ENCODE measurements at places on chromosomes 13 and 19.

DNA sequence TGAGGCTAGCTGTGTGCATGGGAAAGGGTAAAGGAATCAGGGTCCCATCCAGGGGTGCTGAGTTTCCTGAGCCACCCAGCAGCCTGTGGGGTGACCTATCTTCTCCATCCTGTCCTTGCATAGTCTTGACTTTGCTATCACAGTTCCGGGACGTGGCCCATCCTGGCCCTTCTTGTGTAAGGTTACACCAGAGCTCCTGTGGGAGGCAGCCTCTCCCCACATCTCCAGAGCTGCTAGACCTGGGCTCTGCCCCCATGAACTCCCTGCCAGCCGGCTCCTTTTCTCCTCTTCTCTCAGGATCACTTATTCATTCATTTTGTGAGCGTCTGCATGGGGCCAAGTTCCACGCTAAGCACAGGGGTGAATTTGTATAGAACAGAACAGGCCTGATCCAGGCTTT, 238.9 kb downstream of the TSHZ3 start:
- DNase-seq: peak; percentile 39

- DNase-seq: peak; percentile 87
These were observed 982 bp upstream of the DACT3 start for GRCh38 chr19:46661735-46662592.

GRCh38 chr13:107301724-107302374, 733.9 kb upstream of the ARGLU1 start:
- no peak for DNase-seq

DNA sequence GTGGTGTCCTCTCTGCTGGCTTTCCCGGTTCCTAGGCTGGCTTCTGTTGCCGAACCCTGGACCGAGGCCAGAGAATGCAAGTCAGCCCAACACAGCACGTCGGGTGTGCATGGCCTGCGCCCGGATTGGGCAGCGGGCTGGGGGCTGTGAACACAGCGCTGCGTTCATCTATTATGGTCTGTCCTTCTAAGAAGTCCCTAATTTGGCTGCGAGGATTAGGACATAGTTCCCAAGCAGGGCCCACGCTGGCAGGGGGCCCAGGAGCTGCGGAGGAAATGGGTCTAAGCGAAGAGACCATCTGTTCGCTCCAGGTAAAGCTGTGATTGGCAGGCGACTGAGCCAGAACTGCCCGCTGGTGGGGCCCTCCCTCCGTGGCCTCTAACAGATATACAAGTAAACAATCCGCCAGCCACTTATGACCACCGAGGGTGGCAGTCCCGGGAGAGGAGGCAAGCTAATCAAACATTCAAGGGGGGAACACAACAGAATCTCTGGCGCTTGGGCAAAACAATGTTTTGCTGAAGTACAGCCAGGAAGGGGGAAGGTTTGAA, 6.0 kb downstream of the SYCE2 start:
- DNase-seq: peak; percentile 73

DNA sequence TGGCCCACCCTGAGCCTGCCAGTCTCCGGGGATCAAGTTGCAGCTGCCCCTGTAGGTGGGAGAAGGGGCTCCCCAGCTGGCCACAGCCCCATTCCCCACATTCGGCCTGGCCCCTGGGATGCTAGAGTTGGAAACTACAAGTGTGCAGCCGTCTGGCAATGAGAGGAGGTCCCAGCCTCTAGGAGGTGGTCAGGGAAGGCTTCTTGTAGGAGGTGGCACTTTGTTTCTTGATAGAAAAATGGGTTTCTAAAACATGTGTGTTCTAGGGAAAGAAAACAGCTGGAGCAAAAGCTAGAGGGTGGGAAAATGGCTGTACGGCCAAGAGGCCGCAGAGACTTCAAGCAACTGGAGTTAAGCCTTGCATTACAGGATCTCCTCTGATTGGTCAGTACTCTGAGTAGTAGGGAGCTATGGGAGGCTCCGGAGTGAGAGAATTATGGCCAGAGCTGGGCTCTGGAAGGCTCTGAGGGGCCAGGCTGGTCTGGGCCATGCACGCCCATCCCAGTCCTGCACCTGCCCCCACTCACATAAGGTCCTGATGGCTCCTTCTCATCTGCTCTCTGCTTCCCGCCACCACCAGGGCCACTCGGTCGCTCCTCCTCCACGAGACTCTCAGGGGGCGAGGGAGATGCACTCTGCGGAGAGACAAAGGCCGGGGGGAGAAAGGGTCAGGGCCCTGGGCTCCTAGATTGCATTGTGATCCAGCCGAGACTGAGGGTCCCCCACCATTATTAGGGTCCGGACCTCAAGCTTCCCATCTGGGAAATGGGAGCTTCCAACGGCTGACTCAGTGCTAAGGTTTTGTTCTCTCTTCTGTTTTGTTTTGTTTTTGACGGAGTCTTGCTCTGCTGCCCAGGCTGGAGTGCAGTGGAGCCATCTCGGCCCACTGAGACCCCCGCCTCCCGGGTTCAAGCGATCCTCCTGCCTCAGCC, 13.7 kb downstream of the TLE2 start:
- DNase-seq: no peak

DNA sequence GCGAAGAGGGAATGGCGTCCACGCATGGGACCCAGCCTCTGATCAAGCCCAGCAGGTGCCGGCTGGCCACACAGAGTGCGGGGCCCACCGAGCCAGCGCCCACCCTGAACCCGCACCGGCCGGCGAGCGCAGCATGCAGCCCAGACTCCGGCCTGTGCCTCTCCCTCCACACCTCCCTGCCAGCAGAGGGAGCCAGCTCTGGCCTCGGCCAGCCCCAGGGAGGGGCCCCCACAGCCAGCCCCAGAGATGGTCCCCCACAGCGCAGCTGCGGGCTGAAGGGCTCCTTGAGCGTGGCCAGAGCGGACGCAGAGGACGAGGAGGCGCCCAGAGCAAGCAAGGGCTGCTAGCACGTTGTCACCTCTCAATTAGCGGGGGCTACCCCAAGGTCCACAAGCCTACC, 904.5 kb downstream of the SLITRK6 start:
- DNase-seq: no peak

- DNase-seq: no peak
These were observed 59.5 kb upstream of the FGF14 start for GRCh38 chr13:102461302-102461701.

DNA sequence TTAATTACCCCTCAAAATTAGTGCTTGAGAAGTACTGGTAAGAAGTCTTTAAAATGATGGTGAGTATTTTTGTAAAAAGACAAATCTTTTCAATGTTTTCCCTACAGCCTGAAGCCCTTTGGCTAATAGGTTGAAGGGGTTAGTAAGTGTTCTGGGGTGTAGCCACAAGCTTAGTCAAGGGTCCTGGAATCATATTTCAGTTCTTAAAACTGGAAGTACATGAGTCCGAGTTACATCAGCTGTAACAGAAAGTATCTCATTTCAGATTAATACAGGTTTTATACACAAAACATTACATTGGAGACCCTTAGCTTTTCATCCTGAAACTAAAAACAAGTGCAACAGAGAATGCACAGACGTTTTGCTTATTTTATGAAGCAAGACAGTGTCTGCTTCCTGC, 52.7 kb upstream of the TEX29 start:
- DNase-seq: peak; percentile 22

DNA sequence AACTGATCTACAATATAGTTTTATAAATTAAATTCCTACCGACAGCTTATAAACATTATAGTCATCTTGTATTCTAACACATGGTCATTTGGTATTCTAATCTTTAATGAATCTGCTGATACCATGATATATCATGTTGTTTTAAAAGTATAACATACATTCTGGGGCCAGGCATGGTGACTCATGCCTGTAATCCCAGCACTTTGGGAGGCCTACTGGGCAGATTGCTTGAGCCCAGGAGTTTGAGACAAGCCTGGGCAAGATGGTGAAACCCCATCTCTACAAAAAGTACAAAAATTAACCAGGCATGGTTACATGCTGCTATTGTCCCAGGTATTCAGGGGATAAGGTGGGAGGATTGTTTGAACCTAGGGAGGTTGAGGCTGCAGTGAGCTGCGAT, 3.1 kb downstream of the ZNF383 start:
- no peak for DNase-seq

GRCh38 chr19:13505164-13505695, 1.0 kb downstream of the CACNA1A start:
- no peak for DNase-seq

- DNase-seq: peak; percentile 37
These were observed 62.4 kb upstream of the XPO4 start for GRCh38 chr13:20964904-20965303.

- DNase-seq: no peak
These were observed 660 bp downstream of the CIC start for GRCh38 chr19:42269478-42270345.

DNA sequence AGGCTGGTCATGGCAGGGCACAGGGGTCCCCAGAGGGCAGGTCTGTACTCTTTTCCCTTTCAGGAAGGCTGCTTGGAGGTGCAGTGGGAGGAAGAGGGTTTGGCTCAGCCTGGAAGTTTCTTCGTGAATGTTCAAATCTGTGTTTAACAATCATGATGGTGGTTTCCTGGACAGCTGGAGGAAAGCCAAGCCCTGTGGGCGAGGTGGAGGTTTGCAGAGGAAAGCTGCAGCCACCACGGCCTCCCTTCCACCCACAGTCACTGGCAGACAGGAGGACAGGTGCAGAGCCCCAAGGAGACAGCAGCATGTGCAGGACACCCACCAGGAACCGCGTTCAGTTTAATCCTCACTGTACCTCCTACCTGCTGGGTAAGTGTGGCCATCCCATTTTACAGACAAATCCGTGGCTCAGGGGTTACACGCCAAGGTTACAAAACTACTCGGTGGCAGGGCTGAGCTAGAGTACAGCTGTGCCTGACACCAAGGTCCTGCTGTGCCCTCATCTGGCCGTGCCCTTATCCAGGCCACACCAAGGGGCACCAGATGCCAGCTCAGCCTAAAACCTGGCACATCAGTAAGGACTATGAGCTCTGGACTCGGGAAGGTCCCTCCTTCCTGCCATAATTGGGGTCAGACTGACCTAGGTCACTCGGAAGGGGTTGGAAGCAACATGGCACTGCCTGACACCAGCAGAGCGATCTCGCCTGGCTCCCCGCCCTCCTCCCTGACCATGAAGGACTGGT, 34.1 kb downstream of the SUGP2 start:
- DNase-seq: no peak

- no peak for DNase-seq
These were observed 491.2 kb downstream of the COG6 start for GRCh38 chr13:40146611-40147117.

Measured in fibroblast of skin of abdomen (primary cell).